Astrocyte (in vitro differentiated cells and primary cell): ENCODE measurements at places on chromosomes 3 and 15. TPM values are rescaled to one million over a fixed set of nuclear protein-coding genes. Genes with fewer than 3 reads are reported as not detected.

The DNAJA4 gene
- 0.14 TPM in 1 of 2 replicates, not detected in the other for total RNA-seq

DNA sequence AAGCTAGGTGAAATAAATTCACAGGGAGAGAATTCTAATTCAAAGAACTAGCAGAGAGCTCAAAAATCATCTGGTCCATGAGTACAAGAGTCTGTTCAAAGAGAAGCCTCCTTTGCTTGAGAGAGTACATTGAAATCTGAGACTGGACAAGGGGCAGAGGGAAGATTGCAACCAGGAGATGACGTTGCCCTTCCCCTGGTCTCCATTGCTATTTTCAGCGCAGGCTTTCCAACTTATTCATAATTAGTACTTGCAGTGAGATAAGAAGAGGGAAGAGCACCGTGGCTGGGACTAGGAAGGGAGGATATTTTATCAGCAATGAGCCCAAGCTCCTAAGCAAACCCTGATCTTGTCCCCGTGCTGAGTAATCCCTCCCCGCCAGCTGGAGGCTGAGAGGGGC, 251.8 kb upstream of the RORA start:
- DNase-seq, result no peak

- no peak for DNase-seq
Measured at GRCh38 chr3:188168648-188169047, 14.7 kb downstream of the LPP start.

DNA sequence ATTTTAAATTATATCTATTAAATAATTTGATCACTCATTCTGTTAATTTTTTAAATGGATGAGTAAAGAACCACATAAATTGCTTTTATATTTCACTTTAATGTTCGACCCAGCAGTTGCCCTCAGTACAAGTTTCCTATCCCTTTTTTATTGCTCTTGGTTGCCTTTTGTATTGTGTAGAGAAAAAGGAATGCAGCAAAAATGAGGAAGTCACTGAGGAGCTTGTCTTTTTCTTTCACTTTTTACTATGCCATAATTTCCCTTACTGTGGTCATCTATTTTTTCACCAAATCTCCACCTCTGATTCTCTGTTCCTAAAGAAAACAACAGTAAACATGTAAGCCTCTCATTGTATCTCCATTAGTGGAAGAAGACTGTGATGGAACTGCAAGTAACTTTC, 122.7 kb downstream of the B3GALNT1 start:
- no peak for DNase-seq

The LINGO1 gene
- total RNA-seq, result 4.5 and 5.7 TPM in 2 replicates

DNA sequence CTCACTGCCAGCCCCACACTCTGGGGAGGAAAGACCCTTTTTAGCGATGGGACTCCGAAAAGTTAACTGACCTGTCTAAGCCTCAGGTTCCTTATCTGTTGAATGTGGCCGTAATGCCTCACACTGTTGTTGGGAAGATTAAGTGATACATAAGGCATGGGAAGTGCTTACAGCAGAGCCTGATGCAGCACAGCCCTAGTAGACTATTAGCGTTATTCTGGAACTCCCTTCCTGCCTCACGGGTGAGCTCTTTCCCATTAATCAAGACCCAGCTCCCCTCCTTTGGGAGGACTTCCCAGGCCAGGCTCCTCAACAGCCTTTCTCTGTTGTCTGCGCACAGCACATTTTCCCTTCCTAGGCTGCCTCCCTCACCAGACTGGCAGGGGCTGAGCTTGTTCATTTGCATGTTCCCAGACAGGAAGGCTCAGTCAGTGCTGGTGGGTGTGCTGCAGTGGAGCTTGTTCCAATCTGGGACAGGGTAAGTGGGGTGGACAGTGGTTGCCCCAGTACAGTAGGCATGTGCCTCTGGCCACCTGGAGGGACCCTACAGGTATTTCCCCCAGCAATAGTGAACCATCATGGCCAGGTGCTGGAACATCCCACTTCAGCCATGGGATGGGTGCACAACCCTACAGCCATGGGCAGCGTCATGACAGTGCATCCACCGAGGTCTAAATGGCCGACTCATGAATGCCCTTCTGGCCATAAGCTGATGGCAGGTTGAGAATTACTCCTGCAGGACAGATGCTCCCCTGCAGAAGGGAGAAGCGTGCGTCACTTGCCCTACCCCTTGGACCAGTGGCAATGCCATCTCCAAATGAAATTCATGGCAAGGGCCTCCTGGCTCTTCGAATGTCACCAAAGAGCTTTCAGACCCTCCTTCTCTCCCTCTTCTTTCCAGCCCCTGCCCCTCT, 5.8 kb upstream of the PSTPIP1 start:
- no peak for DNase-seq

DNA sequence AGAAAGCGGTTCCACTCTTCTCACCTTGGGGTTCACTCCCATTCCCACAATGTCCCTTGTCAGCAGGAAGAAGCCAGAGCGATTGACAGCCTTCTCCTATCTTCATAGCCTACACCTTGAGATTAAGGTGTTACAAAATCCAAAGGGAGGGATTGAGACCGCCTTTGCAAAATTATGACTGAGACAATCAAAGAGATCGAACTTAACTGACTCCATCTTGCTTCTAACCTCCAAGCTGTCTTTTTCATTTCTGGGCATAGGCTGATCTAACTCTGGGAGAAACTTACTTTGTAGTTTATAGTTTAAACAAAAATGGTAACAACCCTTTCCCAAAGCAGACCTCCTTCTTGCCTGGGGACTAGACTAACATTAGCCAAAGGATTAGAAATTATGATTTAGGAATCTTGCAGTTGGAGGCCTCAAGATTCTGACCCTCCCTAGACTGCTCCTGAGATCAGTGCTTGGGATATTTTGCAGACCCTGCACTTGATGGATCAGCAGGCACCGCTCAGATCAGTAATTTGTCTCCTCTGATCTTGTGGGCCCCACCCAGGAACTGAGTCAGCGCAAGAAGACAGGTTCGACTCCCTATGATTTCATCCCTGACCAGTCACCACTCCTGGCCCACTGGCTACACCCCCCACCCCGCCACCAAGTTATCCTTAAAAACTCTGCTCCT, 40.0 kb downstream of the PAQR5 start:
- DNase-seq, result peak; percentile 27

DNA sequence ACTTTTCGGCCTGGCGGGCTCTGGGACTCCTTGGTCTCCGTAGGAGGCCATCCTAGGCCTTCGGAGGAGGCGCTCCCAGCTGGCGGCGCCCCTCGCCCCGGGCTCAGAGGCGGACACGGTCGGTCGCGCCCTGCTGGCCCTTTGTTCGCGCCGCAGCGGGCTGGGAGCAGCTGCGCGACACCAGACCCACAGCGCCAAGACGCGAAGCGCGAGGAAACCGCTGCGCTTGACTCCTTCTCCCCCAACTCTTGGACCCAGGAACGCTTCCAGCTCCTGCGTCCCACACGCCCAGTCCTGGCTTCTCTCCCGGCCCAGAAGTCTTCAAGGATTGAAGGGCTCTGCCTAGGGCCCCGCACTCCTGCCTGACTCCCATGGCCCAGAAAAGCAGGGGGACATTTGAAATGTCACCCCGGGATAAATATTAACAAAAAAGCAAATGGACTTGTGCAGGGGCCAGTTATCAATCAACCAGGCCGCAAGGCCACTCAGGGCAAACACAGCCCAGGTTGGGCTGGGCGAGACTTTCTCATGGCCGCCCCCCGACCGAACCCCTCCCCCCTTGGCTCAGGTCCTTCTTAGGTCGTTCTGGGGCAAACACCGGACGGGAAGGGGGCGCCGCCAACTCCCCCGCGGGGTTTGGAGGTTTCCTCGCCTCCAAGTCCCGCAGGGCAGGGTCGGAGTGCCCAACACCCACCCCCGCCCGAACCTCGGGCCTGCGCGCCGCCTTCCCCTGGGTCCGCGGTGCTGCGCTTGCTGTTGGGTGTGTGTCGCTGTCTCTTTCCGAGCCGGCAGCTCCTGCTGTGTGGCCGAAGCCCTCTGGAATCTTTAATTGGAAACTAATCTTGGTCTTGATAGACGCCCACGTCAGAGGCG, 5.1 kb downstream of the ONECUT1 start:
- no peak for DNase-seq

GRCh38 chr3:153209596-153209995, 47.6 kb downstream of the RAP2B start:
- peak; percentile 42 for DNase-seq

DNA sequence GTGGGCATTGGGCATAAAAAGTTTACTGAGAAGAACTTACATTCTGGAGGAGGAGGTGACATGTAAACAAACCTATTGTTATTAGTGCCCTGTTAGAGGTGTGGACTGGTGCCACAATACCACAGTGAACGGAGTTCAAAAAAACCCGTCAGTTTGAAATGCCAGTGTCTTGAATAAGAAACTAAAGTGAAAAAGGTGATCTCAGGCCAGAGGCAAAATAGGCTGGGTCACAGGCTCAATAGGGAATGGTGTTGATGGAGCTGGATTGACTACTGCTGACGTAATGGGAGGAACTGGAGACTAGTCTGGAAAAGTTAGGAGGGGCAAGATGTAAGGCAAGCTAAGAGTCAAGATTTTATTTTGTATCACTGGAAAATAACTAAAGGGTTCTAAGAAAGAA, 1.6 kb upstream of the DCBLD2 start:
- DNase-seq, result peak; percentile 60

GRCh38 chr3:23028294-23028693, 174.8 kb upstream of the UBE2E2 start:
- no peak for DNase-seq

DNA sequence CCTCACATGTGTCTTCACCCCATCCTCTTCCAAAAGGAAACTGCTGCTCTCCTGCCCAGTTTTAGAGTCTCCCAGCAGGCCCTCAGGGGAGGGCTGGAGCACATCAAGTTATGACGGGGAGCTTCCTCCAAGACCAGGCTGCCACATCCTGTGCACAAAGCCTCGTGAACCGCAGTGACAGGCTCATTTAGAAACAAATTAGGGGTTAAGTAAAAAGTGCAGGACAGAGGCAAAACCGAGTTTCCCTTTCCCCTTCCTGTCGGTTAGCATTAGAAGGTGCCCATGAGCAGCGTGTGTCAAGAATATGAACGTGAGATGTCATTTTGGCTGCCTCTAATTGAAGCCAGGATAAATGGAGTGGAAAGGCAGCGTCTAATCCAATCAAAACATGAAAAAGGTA, 199.7 kb downstream of the ARRDC4 start:
- no peak for DNase-seq

The ANKRD63 gene
- total RNA-seq, result not detected in 2 replicates

- no peak for DNase-seq
Measured at GRCh38 chr15:79615754-79616153, 183.6 kb downstream of the MINAR1 start.

DNA sequence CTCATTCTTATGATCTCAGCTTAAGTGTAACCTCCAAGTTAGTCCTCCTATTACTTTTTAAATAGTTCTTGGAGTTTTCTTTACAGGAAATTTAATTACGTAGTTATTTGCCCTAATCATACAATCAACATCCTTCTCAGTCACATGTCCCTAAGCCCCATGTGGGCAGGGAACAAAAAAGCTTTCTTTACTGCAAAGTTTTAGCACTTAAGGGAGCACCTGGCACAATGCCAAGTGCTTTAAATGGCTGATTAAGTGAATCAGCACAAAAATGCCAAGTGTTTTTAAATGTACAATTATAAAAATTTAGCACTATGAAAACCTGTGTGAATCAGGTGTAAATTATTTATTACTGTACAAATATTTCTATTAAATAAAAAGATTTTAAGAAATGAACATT, 445.3 kb downstream of the C3orf38 start:
- DNase-seq, result peak; percentile 1

GRCh38 chr3:47731061-47731460, 50.6 kb downstream of the SMARCC1 start:
- no peak for DNase-seq

DNA sequence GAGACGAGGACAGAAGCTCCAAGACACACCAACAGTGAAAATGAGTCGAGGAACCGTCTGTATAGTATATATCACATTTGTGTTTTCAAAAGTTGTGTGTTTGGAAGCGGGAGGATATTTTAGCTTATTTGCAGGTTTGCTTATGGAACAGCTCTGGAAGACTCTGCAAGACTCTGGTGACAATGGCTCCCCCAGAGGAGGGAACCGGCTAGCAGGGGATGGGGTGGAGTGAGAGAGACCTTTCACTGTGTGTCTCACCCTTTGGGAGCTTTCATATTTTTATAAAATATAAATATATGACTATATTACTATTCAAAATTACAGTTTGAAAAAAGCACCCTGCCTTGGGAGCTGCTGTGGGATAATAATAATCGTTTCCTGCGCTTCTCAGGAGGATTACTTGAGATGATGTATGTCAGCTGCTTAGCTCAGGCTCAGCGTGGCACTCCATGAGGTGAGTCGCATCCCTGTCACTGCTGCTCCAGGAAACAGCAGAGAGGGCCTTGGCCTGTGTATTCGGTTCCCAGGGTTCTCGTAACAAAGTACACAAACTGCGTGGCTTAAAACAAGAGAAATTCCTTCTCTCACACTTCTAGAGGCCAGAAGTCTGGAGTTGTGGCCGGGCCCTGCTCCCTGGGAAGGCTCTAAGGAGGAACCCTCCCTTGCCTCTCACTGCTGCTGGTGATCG, 183.9 kb downstream of the FAM43A start:
- peak; percentile 53 for DNase-seq

The ZXDC gene
- 19.6 and 21.6 TPM in 2 replicates for total RNA-seq

The VIPR1 gene
- 0.68 TPM in 1 of 2 replicates, not detected in the other for total RNA-seq

DNA sequence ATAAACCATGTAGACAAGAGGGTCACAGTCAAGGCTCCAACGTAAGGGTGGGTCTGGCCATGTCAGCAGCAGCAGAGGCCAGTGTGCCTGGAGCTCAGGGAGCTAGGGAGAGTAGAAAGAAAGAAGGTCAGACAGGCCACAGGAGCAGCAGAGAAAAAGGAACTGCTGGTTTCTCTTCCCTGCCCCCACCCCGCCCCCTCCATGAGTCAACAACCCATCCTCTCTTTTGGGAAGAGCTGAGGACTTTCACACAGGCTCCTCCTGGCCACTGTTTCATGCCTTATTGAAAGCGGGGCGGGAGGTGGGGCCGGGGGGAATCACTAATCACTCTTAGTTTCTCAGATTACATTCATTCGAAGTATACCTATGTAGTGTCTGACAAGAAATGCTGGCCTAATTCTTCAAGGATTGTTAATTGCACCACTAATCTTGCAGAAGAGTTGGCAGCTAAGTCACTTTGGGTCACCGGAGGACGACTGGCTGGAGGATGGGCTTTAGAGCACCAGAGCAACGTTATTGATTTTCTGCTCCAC, 9.1 kb upstream of the SCG3 start:
- no peak for DNase-seq

GRCh38 chr3:49253512-49253911, 23.5 kb downstream of the C3orf62 start:
- no peak for DNase-seq

DNA sequence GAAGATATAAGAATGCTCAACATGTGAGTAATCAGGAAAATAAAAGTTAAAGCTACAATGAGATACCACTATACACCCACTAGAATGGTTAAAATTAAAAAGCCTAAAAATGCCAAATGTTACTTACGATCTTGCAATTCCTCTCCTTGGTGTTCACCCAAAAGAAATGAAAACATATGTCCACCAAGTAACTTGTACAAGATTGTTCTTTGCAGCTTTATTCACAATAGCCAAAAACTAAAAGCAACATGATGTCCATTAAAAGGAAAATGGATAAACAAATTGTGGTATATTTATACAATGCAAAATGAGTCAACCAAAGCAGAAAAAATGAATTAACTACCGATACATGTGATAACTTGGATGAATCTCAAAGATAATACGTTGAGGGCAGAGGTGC, 301.6 kb upstream of the THBS1 start:
- no peak for DNase-seq

The TMEM158 gene
- 11.5 and 14.1 TPM in 2 replicates for total RNA-seq

GRCh38 chr15:35393398-35393797, 152.6 kb downstream of the DPH6 start:
- DNase-seq, result no peak

The GOLGA8S gene
- total RNA-seq, result 0.14 and 0.26 TPM in 2 replicates

The GOLGA6A gene
- total RNA-seq, result 0.30 and 0.31 TPM in 2 replicates

- no peak for DNase-seq
Measured at GRCh38 chr15:78200276-78200930, 34.0 kb downstream of the ACSBG1 start.

- DNase-seq, result no peak
Measured at GRCh38 chr15:78083186-78083585, 5.7 kb upstream of the TBC1D2B start.
